ENCODE measurements at places on chromosomes 16 and 17.
A peak's percentile ranks its signal among the peaks of the same experiment; 100 is the strongest.

GRCh38 chr17:78342449-78343186, 17.3 kb downstream of the SOCS3 start:
- DNase-seq = peak; percentile 77

GRCh38 chr17:17648762-17649161, 32.5 kb upstream of the RAI1 start:
- DNase-seq = no peak

- DNase-seq = no peak
Measured at GRCh38 chr17:56718515-56718914, 115.2 kb downstream of the C17orf67 start.

- DNase-seq = no peak
Measured at GRCh38 chr16:51723036-51723724, 572.1 kb upstream of the SALL1 start.

- no peak for DNase-seq
Measured at GRCh38 chr17:78826421-78826820, 14.2 kb downstream of the USP36 start.

DNA sequence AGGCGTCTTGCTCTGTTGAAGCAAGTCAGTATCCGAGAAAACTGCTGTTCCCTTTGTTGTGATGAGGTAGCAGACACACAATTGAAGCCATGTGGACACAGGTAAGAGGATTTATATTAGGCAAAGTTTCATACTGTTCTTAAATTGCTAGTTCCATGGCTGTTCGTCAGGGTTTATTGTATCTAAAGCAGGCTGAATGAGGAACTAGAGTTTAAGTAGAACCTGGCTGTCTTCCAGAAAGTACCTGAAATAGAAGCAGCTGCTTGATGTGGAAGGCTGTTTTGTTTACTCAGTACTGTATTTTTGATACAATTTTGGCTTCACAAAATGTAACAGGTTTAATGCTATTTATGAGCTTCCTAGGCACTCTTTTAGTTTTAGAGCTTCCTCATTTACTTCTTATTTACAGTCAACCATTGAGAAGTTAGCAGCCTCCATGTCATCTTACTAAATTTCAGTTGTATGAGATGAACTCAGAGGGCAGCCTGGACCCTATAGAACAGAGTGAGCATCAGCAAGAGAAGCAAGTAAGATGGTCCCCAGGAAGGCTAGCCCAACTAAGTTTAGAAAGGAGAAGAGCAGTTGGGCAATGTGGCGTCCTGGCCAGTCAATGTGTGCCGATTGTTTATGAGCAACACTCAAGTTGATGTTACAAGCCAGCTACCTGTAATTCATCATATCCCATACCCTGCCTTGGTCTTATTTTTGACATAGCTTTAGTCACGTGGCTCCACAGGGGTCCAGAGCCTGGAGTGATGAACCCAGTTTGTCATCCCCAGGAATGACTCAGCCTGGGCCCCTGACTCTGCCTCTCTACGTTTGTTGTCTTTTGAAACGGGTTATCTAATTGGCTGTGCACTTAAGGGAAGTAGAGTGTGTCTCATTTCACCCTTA, 9.7 kb upstream of the ARL2BP start:
- peak; percentile 52 for DNase-seq

DNA sequence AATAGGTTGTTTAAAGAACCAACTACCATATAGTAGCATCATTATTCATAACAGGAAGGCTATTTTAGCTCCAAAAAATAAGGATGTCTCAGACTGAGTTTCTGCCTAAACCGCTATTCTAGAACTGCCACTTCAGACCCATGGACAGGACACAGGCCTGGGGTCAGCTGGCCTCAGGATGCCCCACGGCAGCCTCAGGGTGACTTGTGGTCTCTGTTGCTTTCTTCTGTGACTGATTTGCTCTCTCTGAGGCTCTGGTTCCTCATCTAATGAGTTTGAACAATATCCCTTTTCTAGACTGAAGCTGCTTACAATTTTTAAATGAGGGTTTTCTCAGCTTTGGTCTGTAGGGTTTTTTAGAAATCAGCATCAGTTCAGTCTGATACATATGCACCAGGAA, 31.8 kb upstream of the IRF8 start:
- DNase-seq = no peak

GRCh38 chr16:88785106-88785924, at the start of gene PIEZO1:
Gene PIEZO1 (minus strand): TSS chr16:88785220. CDS start chr16:88784964, 256 bp downstream.
- no peak for DNase-seq

GRCh38 chr17:74711058-74711824, 1.5 kb downstream of the CD300LF start:
- DNase-seq = no peak

- no peak for DNase-seq
Measured at GRCh38 chr16:51242296-51242994, 91.4 kb upstream of the SALL1 start.

DNA sequence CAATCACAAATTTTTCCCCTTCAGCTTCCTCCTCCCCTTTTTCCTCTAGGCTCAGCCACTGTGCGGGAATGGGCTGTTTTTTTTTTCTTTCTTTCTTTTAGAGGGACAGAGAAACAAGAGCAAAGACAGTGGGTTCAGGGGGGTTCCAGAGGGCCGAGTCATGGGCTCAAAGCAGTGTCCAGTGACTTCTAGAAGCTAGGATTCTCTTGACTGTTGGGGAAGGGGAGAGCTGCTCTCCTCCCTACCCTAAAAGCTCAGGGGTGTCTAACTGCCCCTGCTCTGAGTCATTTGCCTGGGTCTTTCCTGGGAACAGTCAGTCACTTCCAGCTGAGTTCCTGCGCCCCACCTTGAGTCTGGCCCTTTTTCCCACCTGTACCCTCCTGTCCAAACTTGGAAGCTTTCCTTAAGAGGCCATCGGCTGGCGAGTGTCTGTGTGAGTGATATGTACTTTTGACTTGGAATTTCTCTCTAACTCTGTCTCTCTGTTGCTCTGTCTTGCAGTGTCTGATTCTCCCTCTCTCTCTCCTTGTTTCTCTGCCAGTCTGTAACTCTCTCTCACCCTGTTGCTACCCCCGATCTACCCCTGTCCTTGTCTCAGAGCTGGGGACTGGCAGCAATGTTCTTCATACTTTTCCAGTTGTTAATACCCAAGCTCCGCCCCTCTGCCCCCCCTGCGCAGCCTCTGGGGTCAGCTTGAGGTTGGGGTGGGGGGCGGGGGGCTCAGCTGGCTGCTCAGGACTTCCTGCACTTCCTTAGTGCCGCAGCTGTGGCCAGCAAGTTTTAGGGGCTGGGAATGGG, 2.4 kb downstream of the THRA start:
- DNase-seq = no peak

DNA sequence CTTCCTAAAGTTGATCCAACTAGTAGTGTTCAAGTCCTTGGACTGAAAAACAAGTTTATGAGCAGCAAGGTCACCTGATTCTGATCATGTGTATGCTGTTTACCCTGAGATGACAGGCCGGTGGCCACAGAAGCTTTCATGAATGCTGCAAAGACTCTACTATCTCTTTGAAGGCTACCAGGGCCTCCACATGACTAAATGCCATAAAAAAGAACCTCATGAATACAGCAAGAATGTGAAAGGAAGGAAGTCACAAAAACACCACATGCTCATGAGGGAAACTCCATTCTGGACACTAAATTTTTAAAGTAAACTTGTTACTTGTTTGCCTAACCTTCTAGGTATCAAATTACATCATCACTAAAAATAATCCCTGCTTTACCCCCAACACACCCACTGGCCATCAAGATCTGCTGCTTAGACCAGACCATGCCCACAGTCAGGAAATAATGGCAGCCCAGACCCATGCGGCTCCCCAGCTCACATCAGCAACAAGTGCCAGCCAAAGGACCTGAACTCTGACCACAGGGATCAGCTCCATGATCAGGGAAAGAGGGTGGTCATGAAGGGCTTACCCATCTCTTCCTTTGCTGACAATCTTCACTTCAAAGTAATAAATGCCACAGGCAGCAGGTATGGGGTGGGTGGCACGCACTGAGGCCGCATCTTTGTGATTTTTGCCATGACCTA, 1.4 kb downstream of the RANBP10 start:
- no peak for DNase-seq

- DNase-seq = no peak
Measured at GRCh38 chr16:17154981-17155380, 315.8 kb downstream of the XYLT1 start.

GRCh38 chr17:43465049-43465448, 18.7 kb upstream of the DHX8 start:
- DNase-seq = no peak

GRCh38 chr17:36503456-36504155, 17.1 kb downstream of the ZNHIT3 start:
- DNase-seq = no peak

DNA sequence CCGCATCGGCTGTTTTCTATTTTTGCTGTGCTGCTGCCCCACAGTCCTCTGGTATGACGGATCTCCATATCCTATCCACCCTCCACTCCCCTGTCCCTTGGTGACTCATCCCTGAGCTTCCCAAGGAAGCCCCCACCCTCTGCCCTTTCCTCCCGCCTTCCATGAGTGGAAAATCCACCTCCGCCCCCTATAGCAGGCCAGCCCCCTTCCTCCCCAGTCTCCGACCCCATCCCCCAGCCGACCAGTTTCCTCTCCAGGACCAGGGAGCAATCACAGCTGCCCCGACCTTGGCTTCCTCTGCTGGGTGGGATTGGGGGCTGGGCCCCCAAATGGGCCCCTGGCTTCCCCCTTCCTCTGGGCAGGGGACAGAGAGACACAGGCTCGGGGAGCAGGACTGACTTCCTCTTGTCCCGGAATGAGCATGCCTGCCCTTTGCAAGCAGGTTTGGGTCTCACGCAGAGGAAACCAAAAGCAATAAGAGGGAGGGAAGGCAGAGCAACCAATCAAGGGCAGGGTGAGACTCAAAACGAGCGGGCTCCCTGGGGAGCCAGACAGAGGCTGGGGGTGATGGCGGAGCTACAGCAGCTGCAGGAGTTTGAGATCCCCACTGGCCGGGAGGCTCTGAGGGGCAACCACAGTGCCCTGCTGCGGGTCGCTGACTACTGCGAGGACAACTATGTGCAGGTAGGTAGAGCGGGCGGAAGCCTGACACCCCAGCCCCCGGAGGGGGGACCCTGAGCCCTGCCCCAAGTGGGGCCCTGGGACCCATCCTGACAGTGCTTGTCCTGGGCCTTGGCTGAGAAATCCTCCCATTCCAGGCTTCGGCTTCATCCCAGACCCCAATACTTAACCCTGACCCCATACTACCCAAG, at the start of the genes ABI3 and GNGT2:
ABI3 (plus strand) TSS at position 550 of the 872 bp plus-strand sequence; CDS start at position 568, 18 bp downstream.
GNGT2 (minus strand) TSS at position 417 of the 872 bp plus-strand sequence. CDS start 3,152 bp downstream, outside the sequence.
- no peak for DNase-seq
